ENCODE measurements at places on chromosomes 13 and 19.

DNA sequence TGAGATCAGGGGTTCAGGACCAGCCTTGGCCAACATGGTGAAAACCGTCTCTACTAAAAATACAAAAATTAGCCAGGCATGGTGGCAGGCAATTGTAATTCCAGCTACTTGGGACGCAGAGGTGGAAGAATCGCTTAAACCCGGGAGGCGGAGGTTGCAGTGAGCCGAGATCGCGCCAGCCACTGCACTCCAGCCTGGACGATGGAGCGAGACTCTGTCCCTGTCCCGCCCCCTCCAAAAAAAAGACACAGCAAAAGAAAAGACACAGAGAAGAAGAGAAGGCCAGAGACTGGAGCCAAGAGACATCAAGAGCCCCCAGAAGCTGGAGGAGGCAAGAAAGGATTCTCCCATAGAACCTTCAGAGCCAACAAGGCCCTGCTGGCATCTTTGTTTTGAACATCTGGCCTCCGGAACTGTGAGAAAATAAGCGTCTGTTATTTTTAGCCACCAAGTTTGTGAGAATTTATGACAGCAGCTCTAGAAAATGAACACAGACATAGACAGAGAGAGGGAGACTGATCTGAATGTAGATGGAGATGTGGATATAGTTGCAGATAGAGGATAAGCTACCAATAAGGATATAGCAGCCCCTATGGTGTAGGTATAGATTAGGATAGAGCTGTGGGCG lies 25.7 kb upstream of the PNMA8B start:
- no peak for DNase-seq

DNA sequence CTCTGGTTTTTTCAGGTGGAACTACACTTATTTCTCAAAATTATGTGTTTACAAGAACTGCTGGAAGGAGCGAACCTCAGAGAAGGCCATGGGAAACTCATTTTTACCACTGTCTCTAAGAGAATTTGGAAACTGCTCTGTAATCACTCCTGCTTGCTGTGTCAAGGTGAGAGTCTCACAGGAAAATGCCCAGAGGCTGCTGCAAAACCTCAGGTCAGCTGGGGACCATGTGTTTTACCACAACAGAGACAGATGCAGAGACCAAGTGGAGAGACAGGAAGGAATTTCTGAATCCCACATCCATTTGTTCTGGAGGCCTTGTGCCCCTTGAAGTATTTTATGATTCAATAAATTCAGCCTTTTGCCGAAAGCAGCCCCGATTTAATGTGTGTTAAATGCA lies 743.8 kb upstream of the SLC10A2 start:
- DNase-seq, result no peak

GRCh38 chr19:15197942-15198341 lies 2.9 kb downstream of the NOTCH3 start:
- no peak for DNase-seq

DNA sequence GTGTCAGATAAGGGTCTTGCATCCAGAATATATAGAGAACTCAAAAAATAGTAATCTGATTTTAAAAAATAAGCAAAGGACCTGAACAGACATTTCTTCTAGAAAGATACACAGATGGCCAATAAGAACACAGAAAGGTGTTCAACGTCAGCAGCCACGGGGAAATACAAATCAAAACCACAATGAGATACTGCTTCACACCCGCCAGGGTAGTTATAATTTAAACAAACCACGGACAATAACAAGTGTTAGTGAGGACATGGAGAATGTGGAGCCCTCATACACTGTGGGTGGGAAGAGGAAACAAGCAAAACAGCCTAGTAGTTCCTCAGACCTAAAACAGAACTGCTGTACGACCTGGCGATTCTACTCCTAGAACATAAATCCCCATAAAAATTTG lies 26.7 kb upstream of the NAPA start:
- peak; percentile 29 for DNase-seq

GRCh38 chr19:12789098-12789903 lies 2.0 kb upstream of the JUNB start:
- DNase-seq, result no peak

DNA sequence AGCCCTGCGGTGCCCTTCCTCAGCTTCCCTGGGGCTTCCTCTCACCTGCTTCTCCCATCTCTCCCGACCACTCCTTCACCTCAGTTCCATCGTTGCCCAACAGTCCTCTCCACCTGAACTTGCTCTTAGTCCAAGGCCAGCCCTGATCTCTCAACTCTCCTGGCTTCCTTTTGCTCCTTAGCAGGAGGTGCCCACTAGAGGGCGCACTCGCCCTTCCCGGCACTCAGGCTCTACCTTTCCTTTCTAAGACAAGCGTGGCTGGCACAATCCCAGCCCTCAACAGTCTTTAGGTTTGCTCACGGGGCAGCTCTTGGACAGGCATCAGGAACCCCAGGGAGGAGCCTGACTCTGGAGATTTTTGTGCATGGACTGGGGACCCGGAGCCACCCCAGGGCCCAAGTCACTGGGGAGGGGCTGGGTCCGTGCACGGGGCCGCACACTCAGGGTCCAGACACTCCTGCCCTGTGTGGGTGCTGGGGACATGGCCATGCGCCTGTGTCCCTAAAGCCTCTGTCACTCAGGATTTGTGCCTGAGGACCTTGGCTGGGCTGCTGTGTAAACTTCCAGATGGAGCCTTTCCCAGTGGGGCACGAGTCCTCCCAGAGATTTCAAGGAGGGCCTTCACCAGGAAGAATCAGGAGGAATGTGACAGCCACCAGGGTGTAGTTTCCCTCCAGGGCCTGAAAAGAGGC lies 12.1 kb upstream of the CEACAM8 start:
- peak; percentile 35 for DNase-seq

GRCh38 chr19:39839678-39840327 lies 5.8 kb upstream of the DYRK1B start:
- no peak for DNase-seq

DNA sequence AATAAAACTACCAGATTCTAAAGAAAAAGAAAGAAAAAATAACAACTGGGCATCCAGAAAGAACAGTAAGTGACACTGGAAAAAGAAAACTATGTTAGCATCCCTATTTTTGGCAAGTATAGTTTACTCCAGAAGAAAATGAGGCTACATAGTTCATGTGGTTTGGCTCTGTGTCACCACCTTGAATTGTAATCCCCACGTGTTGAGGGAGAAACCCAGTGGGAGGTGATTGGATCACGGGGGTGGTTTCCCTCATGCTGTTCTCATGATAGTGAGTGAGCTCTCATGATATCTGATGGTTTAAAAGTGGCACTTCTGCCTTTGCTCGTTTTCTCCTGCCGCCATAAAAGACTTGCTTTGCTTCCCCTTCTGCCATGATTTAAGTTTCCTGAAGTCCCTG lies 76.9 kb downstream of the ITGBL1 start:
- DNase-seq, result no peak

Measured in activated CD8-positive, alpha-beta memory T cell treated with anti-CD3 and anti-CD28 coated beads, Interleukin-2, amount 50 U/mL, for 4 hours (primary cell).